ENCODE measurements at places on chromosomes 3 and 15. TPM values are rescaled to one million over a fixed set of nuclear protein-coding genes. Genes with fewer than 3 reads are reported as not detected.
A peak's percentile ranks its signal among the peaks of the same experiment; 100 is the strongest.

- no peak for DNase-seq
These were observed 279.8 kb downstream of the VPS13C start for GRCh38 chr15:61780278-61780980.

GRCh38 chr15:100468285-100468684 is 60.5 kb downstream of the CERS3 start:
- DNase-seq: no peak

GRCh38 chr3:73235768-73236167 is 174.3 kb downstream of the EBLN2 start:
- no peak for DNase-seq

GRCh38 chr15:31069360-31070000 is 32.0 kb downstream of the TRPM1 start:
- no peak for DNase-seq

The ROBO1 gene
- 31.7 TPM for total RNA-seq

The TMC3 gene
- total RNA-seq: 0.13 TPM

DNA sequence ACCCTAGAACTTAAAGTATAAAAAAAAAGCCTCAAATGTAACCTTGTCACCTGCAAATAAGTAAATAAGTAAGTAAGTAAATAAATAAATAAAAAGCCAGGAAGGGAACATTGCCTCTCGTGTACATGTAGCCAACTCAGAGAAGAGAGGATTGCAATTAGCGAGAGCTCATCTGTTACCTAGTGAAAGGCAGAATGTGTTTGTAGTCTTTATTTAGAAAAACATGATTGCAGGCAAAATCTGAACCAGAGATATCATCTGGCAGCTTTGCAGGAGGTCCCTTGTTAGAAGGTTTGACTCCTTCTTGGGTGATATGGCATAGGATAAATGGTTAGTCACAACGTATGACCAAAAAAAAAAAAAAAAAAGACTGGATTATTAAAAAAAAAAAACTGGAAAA is 71.6 kb upstream of the SYN2 start:
- no peak for DNase-seq

The TMEM108 gene
- 0.67 TPM for total RNA-seq

DNA sequence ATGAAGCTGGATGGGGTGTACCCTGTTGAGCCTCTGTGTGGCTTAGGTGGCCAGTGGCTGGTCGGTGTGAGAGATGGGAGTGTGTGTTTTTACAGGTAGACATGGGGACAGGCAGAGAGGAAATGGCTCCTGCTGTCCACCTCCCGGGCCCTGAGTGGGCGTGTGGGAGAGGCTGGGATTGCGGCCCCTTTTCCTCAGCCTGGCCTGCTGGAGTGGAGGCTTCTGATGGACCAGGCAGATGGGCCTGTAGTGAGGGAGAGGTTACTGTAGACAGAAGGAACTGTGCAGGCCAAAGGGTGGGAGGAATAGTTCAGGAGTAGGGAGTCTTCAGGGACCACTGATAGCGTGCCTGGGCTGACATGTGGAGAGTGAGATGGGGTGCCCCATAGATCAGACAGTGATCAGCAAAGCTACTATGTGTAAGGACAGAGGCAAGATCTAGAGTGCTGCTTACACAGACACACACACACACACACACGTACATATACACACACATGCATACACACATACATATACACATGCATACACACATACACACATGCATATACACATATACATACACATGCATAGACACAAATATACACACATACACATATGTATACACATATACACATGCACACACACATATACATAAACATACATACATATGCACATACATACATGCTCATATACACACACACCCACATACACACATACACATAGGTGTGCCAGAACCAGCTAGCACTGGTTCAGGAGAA is 26.4 kb downstream of the ACAA1 start:
- DNase-seq: no peak

The GOLGA8A gene
- total RNA-seq: 124 TPM

- no peak for DNase-seq
These were observed 1226.4 kb downstream of the NSUN3 start for GRCh38 chr3:95289295-95289694.

- no peak for DNase-seq
These were observed 38.4 kb upstream of the FURIN start for GRCh38 chr15:90829942-90830440.

The CTXN2 gene
- not detected for total RNA-seq

The SPINT1 gene
- total RNA-seq: 4.0 TPM

DNA sequence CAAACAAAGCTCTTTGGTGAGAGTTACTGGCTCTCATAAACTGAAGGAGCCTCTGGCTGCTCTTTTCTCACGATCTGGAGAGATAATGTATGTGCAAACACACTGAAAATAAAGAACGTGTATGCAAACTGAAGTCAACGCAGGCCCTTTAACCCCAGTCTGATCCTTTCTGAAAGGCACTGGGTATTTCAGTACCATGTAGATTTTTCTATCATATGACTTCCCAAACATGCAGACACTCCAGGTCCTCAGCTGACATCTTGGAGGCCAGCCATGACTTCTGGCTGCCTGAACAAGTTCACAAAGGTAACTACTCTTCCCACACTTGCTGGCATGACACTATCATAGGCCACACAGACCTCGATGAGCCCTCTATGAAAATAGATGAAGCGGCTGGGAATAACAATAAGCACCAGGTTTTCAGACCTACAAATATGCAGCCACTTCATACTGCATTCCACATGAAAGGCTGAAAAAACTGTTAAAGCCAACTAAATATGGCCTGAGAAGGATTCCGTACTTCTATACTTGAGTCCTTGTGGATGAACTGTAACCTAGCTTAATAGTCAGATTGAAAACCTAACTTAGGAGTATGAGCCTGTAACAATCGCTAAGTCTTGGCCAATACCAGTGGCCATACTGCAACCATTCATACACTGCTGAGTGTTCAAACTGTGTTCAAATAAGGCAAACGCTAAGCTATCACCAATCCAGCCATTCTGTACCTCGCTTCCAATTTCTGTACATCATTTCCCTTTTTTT is 121.3 kb downstream of the THRB start:
- no peak for DNase-seq

GRCh38 chr3:162052636-162053035 is 556.0 kb downstream of the OTOL1 start:
- DNase-seq: no peak

The UPK1B gene
- 0.98 TPM for total RNA-seq

The USP50 gene
- 1.1 TPM for total RNA-seq

GRCh38 chr3:77467702-77468625 is 428.1 kb downstream of the ROBO2 start:
- no peak for DNase-seq

The IGF1R gene
- total RNA-seq: 85.9 TPM

DNA sequence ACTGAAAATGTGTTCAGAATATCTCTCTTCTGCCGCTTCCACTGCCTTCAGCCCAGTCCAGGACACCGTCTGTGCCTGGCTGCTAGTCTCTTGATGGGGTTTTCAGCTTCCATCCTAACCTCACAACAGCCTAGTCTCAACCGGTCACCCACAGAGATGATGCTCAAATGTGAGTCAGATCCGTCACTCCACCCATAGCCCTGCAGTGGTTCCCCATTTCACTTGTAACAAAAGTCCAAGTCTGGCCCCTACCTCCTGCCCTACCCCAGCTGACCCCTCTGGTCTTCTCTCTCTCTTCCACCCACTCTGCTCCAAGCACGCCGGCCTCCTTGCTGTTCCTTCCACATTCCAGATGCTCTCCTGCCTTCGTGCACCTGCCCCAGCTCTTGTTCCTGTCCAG is 68.1 kb downstream of the PPARG start:
- DNase-seq: no peak

GRCh38 chr3:24773798-24774197 is 279.1 kb upstream of the THRB start:
- peak; percentile 73 for DNase-seq

The CHDH gene
- 7.3 TPM for total RNA-seq

GRCh38 chr3:11764931-11765363 is 81.7 kb downstream of the TAMM41 start:
- no peak for DNase-seq

GRCh38 chr3:159082519-159082918 is 280.7 kb downstream of the MFSD1 start:
- no peak for DNase-seq

GRCh38 chr15:70826634-70827033 is 27.3 kb downstream of the LARP6 start:
- DNase-seq: no peak

The TMEM62 gene
- total RNA-seq: 24.4 TPM

DNA sequence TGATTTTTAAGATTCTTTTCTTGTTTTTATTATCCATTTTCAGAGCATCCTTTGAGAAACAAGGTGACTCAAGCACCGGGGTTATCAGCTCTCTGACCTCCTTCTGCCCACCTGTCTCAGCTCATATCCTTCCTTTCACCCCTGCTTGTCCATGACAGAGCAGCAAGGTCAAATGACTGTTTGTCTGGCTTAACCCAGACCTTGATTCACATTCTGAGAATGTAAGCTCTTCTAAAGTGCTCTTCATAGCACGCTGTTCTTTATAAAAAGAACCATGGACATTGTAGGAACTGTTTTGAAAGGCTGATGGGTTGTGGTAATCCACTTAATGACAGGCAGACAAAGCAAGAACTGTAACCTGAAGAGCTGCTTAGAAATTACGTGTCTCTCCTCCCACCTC is 122.5 kb downstream of the CHST2 start:
- no peak for DNase-seq

DNA sequence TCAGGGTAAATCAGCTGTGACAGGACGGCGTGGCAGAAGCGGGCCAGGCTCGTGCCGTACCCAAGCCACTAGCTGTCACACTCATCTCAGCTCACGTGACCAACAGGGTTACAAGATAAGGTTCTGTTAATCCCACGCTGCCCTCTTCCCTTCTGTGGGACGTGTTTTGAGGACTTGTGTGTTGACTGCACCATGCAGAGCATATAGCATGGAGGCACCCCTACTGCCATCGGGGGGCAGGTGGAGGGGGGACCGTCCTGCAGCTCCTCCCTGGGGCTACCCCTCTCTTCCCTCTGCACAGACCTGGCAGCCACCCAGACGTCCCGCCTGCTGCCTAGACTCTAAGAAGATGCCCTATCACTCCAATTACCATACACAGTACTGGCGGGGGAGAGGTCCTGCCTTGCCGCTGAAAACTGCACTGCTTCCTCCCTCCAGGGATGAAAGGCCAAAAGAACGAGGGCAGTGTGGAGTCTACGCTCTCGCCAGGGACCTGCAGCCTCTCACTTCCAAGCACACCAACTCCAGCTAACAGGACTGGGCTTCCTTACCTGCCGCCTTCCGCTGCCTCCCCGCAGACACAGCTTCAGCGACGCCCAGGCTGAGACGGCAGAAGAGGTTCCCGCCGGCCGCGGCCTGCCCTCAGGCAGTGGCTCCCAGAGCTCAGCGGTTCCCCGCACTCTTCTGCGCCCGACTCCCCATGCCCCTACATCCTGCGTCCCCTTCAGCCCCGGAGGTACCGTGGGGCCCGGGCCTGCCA is at the start of gene TNK2:
Gene TNK2 (minus strand): TSS at position 618 of the 760 bp plus-strand sequence. CDS start 19,963 bp downstream, outside the sequence.
- no peak for DNase-seq

The GPR156 gene
- 0.98 TPM for total RNA-seq

The GOLGA8S gene
- total RNA-seq: 1.5 TPM

- DNase-seq: no peak
These were observed 5.9 kb downstream of the KBTBD13 start for GRCh38 chr15:65082303-65082953.

The COPG1 gene
- total RNA-seq: 111 TPM

DNA sequence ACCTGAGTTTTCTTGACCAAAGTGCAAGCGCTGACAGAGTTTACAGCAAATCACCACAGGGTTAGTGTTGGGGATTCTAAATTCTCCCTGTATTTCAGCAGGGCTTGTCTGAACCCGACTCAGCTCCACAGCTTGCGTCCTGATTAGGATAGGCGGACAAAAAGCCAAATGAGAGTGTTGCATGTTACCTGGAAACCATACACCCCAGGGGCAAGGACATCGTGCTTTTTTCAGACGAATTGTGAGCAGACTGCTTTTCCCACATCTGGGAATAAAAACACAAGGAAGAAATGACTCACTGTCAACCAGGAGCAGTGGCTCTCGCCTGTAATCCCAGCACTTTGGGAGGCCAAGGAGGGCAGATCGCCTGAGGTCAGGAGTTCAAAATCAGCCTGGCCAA is 3.0 kb downstream of the DZIP1L start:
- DNase-seq: no peak

- peak; percentile 91 for DNase-seq
These were observed 811 bp downstream of the SKIL start for GRCh38 chr3:170358042-170359010.

- DNase-seq: no peak
These were observed 47.2 kb downstream of the CADM2 start for GRCh38 chr3:85005946-85006345.

GRCh38 chr3:56467801-56468183 is 475 bp downstream of the ERC2 start:
- DNase-seq: no peak

GRCh38 chr3:78718707-78719106 is 1049.1 kb downstream of the ROBO1 start:
- DNase-seq: no peak

The P4HTM gene
- 40.1 TPM for total RNA-seq

The OXTR gene
- total RNA-seq: 1.3 TPM

The TUSC7 gene
- not detected for total RNA-seq

DNA sequence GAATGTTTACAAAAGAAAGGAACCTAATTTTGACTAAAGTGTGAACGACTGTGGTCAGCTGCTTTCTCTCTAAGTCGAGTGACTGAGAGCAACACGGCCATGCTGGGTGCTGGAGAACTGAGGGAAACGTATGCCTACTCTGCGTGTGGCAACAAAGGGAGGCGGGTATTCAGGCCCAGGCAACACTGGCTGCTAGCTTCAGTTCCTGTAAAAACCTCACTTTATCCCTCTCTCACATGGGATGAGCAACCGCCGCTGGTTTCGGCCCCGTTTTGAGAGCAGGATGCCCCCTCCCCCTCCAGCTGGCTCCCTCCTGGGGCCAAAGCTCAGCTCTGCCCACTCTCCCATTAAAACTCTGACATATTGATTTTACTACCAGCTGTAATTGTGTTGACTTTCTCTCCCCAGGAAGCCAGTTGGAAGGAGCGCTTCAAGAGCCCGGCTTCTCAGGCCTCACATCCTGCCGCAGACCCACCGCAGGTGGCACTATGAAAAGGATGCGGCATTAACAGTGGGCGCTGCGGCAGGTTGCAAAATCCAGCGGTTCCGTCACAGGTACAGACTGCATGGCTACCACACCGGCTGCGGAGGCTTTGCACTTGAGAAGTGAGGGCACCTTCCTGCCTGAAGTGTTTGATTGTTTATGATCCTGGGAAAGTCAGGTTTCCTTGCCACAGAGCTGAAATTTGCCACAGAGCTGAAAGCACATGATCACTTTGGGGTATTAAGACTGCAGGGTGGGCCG is 12.7 kb downstream of the PLXND1 start:
- DNase-seq: no peak

GRCh38 chr3:42683875-42684598 is 1.3 kb upstream of the KLHL40 start:
- DNase-seq: peak; percentile 67

The CCRL2 gene
- total RNA-seq: 4.7 TPM

Measured in sciatic nerve (tissue), 2 donors.